ENCODE measurements at places on chromosomes 16 and 17.

GRCh38 chr16:85940214-85940613 lies 41.3 kb downstream of the IRF8 start:
- DNase-seq, result no peak

DNA sequence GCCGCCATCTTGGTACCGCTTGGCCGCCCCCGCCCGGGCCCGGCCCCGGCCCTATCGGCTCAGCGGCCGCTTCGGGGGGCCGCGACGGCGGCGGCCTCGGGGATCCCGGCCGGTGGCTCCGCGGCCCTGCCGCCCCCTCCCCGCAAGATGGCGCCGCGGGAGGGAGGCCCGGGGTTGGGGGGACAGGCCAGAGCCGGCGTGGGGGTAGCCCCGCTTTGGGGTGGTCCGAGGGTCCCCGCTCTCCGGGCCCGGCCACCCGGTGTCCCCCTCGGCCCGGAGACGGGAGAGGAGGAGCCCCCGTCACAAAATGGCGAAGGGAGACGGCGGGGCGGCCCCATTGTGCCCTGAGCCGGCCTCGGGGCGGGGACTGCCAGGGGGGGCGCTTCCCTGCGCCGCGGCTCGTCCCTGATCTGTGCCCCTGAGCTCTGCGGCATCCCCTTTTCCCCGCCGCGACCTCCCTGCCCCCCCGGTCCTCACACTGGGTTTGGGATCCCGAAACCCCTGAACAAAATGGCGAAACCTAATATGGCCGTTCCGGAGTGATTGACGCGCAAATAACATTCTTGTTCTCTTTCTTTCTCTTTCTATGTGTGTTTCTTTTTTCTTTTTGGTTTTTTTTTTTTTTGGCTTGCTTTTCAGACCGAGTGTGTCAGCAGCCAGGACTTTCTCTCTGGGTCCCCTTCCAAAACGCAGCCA lies 986 bp downstream of the HAPSTR1 start:
- no peak for DNase-seq

- DNase-seq, result no peak
Observed at GRCh38 chr16:19940195-19940594, 55.5 kb upstream of the GPRC5B start.

DNA sequence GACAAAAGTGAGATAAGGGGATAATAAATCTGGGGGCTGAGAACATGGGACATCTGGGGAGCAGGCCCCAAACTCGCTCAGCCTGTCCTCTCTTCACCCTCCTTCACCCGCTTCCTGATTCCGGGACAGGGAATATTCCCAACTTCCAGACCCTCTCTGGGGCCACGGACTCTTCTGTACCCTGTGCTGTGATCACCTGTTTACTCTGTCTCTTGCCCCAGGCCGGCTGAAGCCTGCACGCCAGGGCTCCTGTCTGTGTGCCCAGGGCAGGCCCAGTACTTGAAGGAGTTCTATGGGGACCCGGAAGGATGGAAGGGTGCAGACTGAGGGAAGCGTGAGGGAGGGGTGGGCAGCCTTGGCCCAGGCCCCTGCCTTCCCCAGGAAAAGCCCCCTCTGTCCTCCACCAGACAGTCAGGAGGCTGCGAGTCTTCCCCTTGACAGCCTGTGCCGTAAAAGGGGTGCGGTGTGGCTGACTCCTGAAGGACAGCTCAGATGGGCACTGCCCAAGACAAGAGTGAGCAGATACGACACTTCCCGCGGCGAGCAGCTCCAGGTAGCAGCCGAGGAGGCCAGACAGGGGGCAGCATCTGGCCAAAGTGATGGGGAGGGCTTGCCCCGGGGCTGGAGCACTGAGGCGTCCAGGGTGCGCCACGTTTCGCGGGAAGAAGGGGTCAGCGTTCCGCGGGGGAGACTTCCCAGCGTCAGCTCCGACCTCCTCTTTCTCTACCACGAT lies 1.0 kb upstream of the CCNF start:
- peak; percentile 12 for DNase-seq

- no peak for DNase-seq
Observed at GRCh38 chr16:23464196-23464595, 11.2 kb upstream of the COG7 start.

GRCh38 chr16:14628806-14629611 lies 1.1 kb downstream of the PARN start:
- DNase-seq, result no peak

DNA sequence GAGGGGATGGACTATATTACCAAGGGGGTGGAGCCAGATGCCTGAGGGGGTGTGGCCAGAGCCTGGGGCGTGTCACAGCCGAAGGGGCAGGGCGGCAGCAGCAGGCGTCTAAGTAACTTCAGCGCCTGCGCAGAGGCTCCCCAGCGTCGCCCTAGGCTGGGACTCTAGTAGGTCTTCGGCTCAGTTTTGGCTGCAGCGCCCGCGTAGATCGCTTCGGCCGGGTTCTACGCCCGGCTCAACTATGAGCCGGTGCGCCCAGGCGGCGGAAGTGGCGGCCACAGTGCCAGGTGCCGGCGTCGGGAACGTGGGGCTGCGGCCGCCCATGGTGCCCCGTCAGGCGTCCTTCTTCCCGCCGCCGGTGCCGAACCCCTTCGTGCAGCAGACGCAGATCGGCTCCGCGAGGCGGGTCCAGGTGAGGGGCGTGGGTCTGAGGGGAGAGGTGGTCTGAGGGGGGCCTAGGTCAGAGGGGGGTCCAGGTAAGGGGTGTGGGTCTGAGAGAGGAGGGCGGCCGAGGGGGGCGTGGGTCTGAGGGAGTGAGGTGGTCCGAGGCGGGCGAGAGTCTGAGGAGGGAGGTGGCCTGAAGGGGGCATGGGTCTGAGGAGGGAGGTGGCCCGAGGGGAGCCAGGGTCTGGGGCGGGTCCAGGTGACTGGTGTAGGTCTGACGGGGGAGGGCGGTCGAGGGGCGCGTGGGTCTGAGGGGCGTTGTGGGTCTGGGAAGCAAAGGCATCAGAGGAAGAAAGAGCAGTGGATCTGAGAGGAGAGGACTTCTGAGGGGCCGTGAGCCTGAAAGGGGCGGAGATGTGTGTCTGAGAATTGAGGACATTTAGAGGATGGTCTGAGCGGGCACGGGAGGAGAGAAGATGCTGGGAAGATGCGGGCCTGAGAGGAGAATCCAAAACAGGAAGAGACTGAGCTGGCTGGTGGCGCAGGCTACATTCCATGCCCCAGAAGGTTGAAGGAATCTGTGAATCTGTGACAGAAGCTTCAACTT lies at the start of gene LPCAT2:
Gene LPCAT2 (plus strand): TSS at position 132 of the 991 bp plus-strand sequence. CDS start 110 bp downstream, at position 242.
- peak; percentile 65 for DNase-seq

GRCh38 chr17:20225162-20226115 lies 216.3 kb downstream of the SPECC1 start:
- no peak for DNase-seq

DNA sequence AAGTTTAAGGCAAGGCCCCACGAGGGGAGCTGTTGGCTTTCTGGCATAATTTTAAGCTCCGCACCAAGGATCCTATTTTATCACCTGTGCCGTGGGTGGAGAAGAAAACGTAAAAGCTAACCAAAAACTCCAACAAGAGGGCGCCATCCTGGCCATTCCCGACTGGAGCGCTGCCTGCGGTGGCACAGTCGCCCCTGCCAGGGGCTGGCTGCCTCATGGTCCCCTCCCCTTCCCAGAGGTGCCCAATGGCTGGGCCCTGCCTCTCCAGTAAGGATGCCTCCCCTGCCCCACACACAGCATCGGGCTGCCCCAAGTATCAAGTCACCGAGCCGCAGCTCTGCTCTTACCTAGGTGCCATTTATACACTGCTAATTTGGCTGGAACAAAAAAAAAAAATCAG lies 36.3 kb downstream of the ZDHHC7 start:
- no peak for DNase-seq

DNA sequence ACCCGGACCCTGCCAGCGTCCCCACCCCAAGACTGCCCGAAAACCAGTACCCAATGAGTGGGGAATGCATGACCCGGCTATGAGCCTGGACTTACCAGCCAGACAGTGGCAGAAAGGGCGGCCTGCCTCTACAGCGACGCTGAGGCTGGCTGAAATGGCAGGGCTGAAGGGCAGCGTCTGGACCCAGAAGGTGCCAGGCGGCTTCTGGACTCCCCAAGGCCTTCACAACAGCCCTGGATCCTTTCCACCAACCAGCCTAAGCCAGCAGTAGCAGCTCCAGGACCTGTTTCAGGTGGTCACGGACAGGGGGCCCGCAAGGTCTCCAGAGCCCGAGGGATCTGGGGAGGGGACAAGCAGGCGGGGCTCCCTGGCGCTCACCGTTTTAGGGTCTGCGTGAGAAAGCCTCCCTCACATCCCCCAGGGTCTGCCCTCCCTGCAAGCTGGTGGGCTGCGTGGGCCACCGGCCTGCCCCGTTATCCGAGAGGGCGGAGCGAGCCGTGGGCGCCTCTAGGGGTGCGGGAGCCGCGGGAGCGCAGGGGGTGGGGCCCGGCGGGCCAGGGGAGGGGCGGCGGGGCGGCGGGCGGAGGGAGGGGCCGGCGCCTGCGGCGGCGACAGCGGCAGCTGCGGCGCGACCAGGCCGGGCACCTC lies at the start of gene RIPOR1:
Gene RIPOR1 (plus strand): TSS at position 608 of the 648 bp plus-strand sequence. CDS start 9,618 bp downstream, outside the sequence.
- DNase-seq, result no peak

DNA sequence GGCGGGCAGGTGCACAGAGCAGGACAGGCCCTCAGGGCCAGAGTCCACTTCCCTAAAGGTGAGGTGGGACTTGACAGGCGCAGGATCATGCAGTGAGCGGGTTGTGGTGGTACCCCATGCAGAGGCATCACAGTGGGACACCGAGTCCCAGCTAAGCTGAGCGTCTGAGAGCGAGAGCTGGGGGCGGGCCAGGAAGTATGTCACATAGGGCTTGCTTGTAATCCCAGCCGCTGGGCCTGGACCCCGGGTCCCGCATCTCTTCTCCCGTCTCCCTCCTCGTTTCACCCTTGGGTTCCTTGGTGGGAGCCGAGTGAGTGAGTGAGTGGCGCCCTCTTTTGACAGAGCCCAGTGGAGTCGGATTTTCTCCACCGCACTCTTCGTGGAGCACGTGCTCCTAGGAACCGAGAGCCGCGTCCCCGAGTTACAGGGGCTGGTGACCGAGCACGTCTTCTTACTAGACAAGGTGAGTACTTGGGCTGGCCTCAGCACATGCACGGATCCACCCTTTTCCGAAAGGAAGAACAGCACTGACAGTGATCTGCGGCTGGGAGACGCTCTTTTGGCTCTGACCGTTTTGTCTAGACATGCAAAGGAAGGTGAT lies 50.8 kb upstream of the ENDOV start:
- no peak for DNase-seq

DNA sequence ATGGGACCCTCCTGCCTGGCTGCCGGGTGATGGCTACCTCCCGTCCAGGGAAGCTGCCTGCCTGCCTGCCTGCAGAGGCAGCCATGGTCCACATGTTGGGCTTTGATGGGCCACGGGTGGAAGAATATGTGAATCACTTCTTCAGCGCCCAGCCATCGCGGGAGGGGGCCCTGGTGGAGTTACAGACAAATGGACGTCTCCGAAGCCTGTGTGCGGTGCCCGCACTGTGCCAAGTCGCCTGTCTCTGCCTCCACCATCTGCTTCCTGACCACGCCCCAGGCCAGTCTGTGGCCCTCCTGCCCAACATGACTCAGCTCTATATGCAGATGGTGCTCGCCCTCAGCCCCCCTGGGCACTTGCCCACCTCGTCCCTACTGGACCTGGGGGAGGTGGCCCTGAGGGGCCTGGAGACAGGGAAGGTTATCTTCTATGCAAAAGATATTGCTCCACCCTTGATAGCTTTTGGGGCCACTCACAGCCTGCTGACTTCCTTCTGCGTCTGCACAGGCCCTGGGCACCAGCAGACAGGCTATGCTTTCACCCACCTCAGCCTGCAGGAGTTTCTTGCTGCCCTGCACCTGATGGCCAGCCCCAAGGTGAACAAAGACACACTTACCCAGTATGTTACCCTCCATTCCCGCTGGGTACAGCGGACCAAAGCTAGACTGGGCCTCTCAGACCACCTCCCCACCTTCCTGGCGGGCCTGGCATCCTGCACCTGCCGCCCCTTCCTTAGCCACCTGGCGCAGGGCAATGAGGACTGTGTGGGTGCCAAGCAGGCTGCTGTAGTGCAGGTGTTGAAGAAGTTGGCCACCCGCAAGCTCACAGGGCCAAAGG lies 36.8 kb downstream of the NLRC5 start:
- DNase-seq, result no peak

GRCh38 chr16:23835390-23836077 lies at the start of gene PRKCB:
TSS of gene PRKCB (plus strand) at chr16:23835983.
- DNase-seq, result no peak

GRCh38 chr17:28327031-28327607 lies 8.1 kb downstream of the TMEM97 start:
- DNase-seq, result no peak

DNA sequence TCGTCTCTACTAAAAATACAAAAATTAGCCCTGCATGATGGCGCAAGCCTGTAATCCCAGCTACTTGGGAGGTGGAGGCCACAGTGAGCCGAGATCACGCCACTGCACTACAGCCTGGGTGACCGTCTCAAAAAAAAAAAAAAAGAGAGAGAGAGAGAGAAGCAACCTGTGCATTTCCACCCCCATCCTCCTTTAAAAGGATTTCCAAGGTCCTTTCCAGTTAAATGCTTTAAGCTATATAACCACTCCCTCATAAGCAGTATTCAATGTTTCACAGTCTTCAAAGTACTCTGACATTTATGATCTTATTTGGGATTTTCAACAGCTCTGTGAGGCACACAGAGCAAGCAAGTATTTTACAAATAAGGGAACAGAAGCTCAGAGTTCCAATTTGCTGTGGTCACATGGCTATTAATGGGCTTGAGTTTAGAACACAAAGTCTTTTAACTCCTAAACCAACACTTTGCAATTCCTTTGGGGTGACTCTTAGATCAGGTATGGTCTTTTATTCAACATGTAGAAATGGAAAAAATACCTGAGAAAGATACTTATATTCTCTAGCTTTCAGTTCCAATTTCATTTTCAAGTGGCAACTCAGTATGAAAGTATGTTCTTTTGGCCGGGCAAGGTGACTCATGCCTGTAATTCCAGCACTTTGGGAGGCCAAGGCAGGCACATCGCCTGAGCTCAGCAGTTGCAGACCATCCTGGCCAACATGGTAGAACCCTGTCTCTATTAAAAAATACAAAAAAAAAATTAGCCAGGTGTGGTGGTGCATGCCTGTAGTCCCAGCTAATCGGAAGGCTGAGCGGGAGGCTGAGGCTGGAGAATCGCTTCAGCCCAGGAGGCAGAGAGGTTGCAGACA lies 31.3 kb downstream of the SPOP start:
- DNase-seq, result peak; percentile 24
